ENCODE measurements at places on chromosomes 2 and 18. TPM values are rescaled to one million over a fixed set of nuclear protein-coding genes. Genes with fewer than 3 reads are reported as not detected.

SCN7A gene
- total RNA-seq, result 2.5 TPM

DNAJC5G gene
- total RNA-seq, result not detected

ANO7 gene
- total RNA-seq, result 1.3 TPM

MYO3B gene
- total RNA-seq, result 0.95 TPM

ERFE gene
- not detected for total RNA-seq

BOLL gene
- not detected for total RNA-seq

DNA sequence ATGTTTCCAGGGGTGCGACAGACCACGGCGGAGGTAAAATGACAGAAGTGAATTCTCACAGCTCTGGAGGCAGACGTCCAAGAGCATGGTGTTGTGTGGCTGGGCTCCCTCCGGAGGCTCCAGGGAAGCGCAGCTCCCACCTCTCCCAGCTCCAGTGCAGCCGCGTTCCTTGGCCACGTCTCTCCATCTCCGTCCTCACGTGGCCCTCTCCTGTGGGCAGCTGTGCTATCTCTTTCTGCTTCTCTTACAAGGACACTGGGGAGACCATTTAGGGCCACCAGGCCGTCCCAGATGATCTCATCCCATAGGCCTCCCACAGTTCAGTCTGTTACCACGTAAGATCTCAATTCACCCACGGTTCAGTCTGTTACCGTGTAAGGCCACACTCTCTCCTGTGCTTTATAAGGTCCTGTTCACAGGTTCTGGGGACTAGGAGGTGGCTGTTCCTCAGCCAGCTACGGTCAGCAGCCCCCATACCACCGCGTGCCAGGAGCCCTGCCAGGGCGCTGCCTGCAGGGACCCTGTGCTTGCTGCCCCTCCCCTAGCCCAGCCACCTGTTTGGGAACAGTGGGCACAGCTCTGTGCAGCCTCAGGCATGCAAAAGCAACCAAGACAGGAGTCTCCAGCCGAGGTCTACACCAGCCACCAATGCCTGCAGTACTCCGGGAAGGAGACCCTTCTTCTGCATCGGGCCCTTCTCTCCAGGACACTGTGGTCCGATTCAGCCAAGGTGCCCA is 2.9 kb upstream of the MAB21L4 start:
- H3K27ac ChIP-seq, result peak overlapping the region; percentile 85
- no peaks in the 10 kb centered on the region for H3K36me3 ChIP-seq
- no peak overlapping the region for H3K4me3 ChIP-seq
- peaks cover 49% of the 10 kb centered on the region for H3K4me1 ChIP-seq
- no peaks in the 10 kb centered on the region for H3K27me3 ChIP-seq

DNA sequence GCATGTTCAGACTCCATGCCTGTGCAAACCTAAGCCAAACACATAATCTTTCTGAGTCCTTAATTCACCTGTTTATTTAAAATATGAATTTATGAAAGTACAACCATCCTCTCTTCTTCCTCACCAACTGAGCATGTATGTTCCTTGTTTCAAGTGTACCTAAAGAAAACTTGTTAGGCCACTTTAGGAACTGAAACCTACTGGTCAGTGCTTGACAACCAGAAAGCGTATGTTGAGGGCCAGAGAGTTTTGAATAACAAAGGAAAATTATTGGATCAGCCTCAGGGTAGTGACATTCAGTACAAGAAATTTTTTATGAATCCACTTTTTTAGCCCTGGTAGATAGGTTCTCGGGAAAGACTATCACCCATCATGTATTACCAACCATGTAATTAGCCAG is 847.6 kb upstream of the CELF4 start:
- no peak for DNase-seq
- no peak overlapping the region for H3K27ac ChIP-seq
- no peaks in the 10 kb centered on the region for H3K36me3 ChIP-seq
- H3K27me3 ChIP-seq, result no peaks in the 10 kb centered on the region
- H3K4me1 ChIP-seq, result no peaks in the 10 kb centered on the region
- no peak overlapping the region for H3K4me3 ChIP-seq

DNA sequence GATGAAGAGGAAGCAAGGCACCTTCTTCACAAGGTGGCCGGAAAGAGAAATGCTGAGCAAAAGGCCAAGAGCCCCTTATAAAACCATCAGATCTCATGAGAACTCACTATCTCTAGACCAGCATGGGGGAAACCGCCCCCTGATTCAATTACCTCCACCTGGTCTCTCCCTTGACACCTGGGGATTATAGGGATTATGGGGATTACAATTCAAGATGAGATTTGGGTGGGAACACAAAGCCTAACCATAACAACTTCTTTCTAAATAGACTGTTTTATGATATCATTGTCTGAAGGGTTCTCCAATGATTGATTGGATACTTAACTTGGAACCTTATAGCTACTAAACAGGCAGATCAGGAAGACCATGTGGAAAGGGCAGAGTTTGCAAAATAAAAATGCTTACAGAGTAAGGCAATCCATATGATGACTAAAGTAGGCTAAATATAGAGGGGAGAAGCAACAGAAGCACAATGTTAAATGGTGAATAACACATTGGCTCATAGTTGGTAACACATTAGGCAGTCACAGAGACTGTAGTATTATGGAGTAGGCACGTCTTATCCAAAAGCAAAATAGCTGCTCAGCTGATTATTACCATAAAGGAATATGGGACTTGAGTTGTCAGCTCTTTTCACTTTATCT is 179.0 kb downstream of the BARD1 start:
- H3K4me3 ChIP-seq, result no peak overlapping the region
- DNase-seq, result no peak
- no peaks in the 10 kb centered on the region for H3K4me1 ChIP-seq

DNA sequence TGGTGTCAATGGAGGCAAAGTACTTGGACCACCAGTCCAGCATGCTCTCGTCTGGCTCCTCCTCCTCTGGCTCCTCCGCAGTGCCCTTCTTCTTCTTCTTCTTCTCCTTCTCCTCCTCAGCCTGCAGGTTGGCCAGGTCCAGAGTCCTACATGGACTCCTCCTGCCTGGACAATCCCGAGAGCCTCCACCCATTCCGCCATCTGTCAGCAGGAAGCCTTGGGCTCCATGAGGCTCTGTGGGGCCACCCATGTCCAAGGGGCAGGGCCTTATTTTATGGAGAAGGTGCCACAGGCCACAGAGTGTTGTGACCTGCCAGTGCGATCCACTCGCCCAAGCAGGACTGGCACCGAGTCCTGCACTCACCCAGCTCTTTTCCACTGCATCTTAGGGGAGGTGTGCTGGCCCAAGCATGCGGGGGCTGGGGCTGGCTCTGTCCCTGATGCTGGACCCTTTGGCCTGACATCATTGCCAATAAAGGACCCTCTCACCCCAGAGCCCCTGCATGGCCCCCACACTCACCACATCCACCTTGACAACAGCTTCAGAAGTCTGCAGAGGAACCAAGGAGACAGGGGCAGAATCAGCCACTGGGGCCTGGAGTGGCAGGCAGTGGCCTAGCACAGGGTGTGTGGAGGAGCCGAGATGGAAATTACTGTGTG is 7.2 kb downstream of the OTOF start:
- DNase-seq, result no peak
- H3K4me3 ChIP-seq, result no peak overlapping the region
- no peaks in the 10 kb centered on the region for H3K4me1 ChIP-seq
- H3K27me3 ChIP-seq, result no peaks in the 10 kb centered on the region
- H3K36me3 ChIP-seq, result no peaks in the 10 kb centered on the region

- no peaks in the 10 kb centered on the region for H3K27me3 ChIP-seq
- no peak for DNase-seq
- peaks cover 17% of the 10 kb centered on the region for H3K4me1 ChIP-seq
- H3K36me3 ChIP-seq, result no peaks in the 10 kb centered on the region
- no peak overlapping the region for H3K27ac ChIP-seq
These were observed 59.3 kb downstream of the CRACDL start for GRCh38 chr2:98876741-98877140.

DNA sequence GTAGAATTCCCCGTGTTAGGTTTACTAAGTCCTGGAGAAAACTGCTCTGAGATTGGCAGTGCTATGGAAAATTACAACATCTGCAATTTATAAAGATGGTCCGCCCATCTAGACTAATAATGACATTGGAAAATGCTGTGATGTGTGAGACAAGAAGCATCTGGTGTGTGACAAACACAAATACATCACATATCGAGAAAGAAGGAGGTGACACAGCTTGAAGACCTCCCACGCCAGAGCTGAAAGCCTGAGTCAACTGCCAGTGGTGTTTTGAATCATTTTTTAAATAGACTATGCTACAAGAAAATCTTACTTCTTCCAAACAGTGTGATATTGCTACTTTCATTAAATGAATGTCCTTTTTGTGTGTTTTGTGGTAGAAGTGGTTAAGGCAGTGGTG is 8.6 kb upstream of the ANO7 start:
- no peak for DNase-seq
- H3K27me3 ChIP-seq, result no peaks in the 10 kb centered on the region
- no peak overlapping the region for H3K4me3 ChIP-seq
- no peak overlapping the region for H3K27ac ChIP-seq

DNA sequence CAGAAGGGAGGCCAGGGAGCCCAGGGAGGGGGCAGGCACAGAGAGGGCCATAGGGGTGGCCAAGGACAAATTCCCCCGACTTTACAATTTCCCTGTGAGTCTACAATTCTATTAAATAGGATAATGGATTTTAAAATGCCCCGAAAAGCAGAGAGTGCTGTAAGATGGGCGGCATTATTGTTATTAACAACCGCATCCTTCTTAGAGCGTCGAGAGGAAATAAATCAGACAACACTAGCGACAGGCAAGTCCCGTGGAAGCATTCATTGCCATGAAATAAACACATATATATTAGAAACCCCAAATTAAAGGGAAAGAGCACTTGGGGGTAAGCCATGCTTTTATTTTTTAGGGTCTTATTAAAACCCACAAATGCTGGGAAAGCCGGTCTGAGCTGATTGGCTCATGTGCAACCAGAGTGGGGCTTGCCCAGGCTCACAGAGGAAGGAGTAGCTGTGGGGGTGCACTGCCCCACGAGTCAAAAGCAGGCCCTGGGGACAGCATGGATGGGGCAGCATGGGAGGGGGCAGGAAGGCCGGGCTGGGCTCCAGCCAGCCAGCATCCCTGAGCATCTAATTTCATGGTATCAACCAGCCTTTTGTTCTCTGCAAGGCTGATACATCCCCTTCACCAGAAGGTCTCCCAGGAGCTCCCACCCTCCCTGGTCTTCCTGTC is 187.1 kb downstream of the CELF4 start:
- H3K4me3 ChIP-seq, result no peak overlapping the region
- peaks cover 15% of the 10 kb centered on the region for H3K27me3 ChIP-seq
- no peak overlapping the region for H3K27ac ChIP-seq

- no peaks in the 10 kb centered on the region for H3K4me1 ChIP-seq
- no peaks in the 10 kb centered on the region for H3K27me3 ChIP-seq
- no peak overlapping the region for H3K27ac ChIP-seq
- DNase-seq, result no peak
- peaks cover 48% of the 10 kb centered on the region for H3K36me3 ChIP-seq
- no peak overlapping the region for H3K4me3 ChIP-seq
These were observed 36.1 kb upstream of the TNFRSF11A start for GRCh38 chr18:62289047-62289446.

DNA sequence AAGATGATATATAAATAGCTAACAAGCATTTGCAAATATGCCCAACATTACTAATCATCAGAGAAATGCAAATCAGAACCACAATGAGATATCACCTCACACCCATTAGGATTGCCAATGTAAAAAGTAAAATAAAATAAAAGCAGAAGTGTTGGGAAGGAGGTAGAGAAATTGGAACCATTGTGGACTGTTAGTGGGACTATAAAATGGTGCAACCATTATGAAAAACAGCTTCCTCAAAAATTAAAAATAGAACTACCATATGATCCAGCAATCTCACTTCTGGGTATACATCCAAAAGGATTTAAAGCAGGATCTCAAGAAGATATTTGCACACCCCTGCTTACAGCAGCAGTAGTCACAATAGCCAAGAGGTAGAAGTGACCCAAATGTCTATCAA is 99.8 kb upstream of the DAPL1 start:
- H3K27me3 ChIP-seq, result no peaks in the 10 kb centered on the region
- H3K27ac ChIP-seq, result no peak overlapping the region
- H3K4me1 ChIP-seq, result no peaks in the 10 kb centered on the region
- no peaks in the 10 kb centered on the region for H3K36me3 ChIP-seq
- DNase-seq, result no peak

GRCh38 chr2:231144896-231145295 is 20.1 kb upstream of the HTR2B start:
- peaks cover 25% of the 10 kb centered on the region for H3K36me3 ChIP-seq
- no peaks in the 10 kb centered on the region for H3K4me1 ChIP-seq
- H3K4me3 ChIP-seq, result no peak overlapping the region
- no peak for DNase-seq
- no peak overlapping the region for H3K27ac ChIP-seq
- H3K27me3 ChIP-seq, result no peaks in the 10 kb centered on the region

DNA sequence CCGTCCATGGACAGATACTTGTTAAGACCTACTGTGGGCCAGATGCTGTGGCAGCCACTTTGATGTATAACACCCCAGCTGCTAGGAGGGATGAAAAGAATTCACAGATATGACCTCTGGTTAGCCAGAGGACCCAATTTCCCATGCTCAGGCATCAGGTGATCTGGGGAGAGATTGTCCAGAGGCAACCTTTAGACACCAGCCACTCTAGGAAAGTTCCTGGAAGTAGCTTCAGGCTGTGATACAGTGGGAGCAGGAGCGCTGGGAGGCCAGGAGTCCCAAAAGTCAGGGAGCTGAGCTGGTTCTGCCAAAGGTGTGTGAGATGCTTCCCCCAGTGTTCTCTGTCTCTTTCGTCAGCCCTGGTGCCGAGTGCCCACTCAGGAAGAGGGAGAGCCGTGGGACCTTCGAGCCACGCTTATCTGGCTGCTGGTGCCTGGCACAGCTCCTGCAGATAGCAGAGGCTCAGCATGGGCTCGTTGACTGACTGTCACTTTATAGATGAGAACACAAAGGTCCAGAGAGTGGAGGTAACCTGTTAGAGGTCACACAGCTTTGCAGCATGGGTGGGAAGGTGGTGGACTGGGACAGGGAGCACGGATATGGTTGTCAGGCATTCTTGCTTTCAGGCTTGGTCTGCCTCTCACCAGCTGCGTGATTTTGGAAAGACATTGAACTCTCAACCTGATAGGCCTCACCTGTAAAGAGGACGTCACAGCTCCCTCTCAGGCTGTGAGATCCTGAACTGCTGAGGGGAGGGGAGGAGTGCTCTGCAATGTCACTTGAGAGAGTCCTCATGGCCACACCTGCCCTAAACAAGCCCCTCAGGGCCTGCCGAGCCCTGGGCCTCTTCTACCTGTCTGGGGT is 7.8 kb upstream of the RALB start:
- no peak overlapping the region for H3K4me3 ChIP-seq
- no peak for DNase-seq
- no peaks in the 10 kb centered on the region for H3K36me3 ChIP-seq
- no peak overlapping the region for H3K27ac ChIP-seq
- peaks cover 23% of the 10 kb centered on the region for H3K4me1 ChIP-seq

DNA sequence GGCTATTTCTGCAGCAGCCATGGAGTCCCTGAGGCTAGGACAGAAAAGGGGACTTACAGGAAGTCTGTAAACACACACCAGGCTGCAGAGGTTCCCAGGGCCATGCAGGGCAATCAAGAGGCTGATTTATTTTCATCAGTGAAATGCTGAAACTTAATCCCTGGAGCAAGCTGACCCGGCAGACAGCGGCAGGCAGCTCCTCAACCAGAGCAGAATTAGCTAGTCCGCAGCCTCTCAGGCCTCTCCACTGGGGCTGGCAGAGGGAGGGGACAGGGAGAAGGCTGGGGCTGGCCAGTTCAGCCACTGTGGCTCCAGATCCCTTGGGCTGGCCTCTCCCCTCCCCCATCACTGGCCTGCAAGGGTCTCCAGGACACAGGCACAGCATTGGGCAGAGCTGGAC is 136.3 kb downstream of the TNS1 start:
- H3K27ac ChIP-seq, result no peak overlapping the region
- DNase-seq, result peak; percentile 68
- peaks cover 72% of the 10 kb centered on the region for H3K36me3 ChIP-seq
- no peaks in the 10 kb centered on the region for H3K27me3 ChIP-seq
- no peak overlapping the region for H3K4me3 ChIP-seq
